Type B pancreatic cell (in vitro differentiated cells): ENCODE measurements at places on chromosomes 16 and 17.
A peak's percentile ranks its signal among the peaks of the same experiment; 100 is the strongest.

DNA sequence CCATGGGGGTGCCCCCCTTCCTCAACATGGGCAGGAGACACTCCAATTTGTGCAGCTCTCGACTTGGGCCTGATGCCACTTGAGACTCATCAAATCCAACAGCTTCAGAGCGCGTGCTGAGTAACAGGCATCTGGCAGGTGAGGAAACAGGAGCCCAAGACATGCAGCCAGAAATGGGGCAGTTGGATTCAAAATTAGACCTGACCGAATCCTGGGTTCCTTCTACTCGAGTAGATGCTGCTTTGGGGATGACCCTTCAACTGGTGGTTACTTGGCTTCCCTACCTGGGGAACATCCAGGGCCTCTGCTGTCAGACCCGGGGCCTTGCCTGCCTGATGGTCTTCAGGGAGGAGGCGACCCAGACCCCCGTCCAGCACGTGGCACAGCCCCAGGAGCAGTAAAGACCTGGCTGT is 488 bp upstream of the NTN3 start:
- no peak for DNase-seq

GRCh38 chr17:37318931-37319594 is 56.7 kb upstream of the C17orf78 start:
- DNase-seq = no peak

GRCh38 chr16:88686439-88687253 is at the start of gene SNAI3:
TSS of gene SNAI3 (minus strand) at chr16:88686507. CDS start at chr16:88686406, 101 bp downstream.
- DNase-seq = peak; percentile 86

DNA sequence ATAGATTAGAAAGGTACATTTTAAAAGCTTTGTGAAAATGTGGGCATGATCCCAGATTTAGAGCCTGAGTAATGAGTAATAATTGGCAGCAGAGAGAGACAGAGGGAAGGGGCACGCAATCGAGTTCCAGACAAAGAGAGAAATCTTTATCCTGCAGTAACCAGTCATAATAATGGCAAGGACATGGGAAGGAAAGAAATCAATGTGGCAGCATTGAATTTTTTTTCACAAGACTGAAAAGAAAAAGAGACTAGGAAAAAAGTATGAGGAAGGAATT is 790.8 kb upstream of the SOX9 start:
- no peak for DNase-seq

GRCh38 chr17:74569020-74570003 is 2.0 kb upstream of the CD300H start:
- DNase-seq = no peak
